Femur (tissue), 1 donor: ENCODE measurements at places on chromosomes 3 and 15.

- no peak for DNase-seq
These were observed 759 bp downstream of the GALNT15 start for GRCh38 chr3:16174976-16175901.

- peak; percentile 68 for DNase-seq
These were observed 213.6 kb downstream of the FEZF2 start for GRCh38 chr3:62159709-62160092.

- DNase-seq: no peak
These were observed 11.1 kb downstream of the HCLS1 start for GRCh38 chr3:121649645-121650044.

DNA sequence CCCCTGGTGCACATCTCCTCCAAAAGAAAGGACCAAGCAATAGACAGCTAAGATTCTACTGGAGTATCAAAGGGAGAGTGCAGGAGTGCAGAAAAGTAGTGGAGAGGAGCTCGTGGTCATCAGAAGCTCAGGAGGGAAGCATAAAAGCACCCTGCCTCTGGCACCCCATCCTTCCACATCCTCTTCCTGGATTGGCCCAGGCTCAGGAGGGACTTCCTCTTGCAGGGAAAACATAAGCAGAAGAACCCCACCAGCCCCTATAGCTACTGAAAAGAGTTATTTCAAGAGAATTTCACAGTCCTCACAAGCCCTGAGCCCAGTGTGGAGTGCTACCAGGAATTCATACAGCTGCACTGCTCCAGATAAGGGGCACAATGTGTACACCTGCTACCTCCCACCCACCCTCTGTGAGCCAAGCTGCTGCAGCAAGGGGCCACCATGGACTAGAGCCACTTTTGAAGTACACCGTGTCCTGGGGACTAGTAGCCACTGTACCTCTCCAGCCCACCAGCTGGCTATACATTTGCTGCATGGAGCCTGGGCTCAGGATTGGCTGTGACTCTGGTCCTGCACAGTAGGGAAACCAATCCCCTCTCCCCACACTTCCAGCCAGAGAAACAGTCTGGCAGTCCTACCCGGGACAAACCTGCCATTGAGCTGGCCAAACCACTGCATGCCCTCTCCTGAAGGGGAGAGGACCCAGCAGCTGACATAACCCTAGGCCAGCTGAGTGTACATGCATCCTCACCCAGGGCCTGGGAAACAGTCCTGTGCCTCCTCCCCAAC lies 43.0 kb downstream of the CD200R1 start:
- no peak for DNase-seq

DNA sequence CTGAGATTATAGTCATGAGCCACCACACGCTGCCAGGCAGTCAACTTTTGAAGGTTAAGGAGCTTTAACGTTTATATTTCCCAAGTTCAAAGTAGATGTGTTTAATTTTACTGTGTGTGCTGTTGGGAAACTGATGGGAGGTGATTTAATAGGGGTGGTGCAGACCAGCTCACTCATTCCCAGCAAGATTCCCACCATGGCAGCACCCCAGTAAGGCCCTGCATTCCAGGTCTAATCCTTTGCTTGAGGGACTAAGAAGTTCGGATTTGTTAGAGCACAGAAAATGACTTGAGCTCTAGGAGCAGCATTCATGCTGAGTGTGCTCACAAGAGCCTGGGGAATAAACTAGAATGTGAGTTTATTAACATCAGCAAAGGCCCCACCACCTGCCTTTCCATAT lies 25.2 kb downstream of the TSEN2 start:
- no peak for DNase-seq

- DNase-seq: no peak
These were observed 25.9 kb downstream of the CCDC32 start for GRCh38 chr15:40538976-40539375.

GRCh38 chr15:86892774-86893449 lies 813.2 kb downstream of the AGBL1 start:
- no peak for DNase-seq

DNA sequence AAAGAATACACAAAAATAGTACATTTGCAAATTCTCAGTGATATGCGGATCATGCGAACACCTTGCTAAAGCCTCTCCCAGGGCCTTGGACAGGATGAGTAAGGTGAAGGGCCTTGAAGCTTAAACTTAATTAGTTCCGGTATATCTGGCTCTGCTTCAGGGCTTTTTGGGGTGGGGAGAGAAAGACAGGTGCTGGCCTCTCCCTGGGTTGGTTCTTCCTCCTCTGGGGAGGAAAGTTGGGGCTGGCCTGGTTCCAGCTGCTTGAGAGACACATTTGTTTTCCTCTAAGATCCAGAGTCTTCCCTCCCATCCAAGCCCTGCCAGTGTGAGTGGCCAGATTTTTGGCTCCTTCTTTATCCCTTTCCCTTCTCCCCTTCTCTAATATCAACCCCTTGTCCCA lies 64.7 kb upstream of the EPHB3 start:
- DNase-seq: no peak

GRCh38 chr3:183211352-183211751 lies 41.7 kb upstream of the B3GNT5 start:
- DNase-seq: no peak

GRCh38 chr3:57784089-57784735 lies 28.1 kb downstream of the SLMAP start:
- no peak for DNase-seq

GRCh38 chr3:22399566-22399965 lies 648.6 kb upstream of the ZNF385D start:
- no peak for DNase-seq

GRCh38 chr3:52104684-52105640 lies 48.6 kb upstream of the DUSP7 start:
- DNase-seq: no peak

GRCh38 chr3:90095811-90096210 lies 988.4 kb downstream of the EPHA3 start:
- DNase-seq: no peak

DNA sequence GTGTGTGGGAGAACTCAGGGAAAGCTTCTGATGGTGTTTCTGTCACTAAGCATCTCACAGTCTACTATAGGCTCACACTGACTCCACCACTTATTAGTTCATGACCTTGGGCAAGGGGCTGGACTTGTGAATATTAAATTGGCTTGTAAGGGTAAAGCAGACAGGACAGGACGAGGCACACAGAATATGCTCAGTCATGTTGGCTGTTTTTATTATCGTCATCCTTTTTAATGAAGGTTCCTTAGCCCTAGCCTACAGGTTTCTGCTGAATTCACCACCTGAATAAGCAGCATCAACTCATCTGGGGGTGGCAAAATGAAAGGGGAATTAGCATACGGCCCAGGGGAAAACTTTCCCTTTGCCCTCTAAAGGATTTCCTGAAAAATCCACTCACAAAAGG lies 39.6 kb upstream of the LIPC start:
- DNase-seq: no peak
